Liver (tissue), 10 donors: ENCODE measurements at places on chromosomes 16 and 17. TPM values are rescaled to one million over a fixed set of nuclear protein-coding genes. Genes with fewer than 3 reads are reported as not detected.
A peak's percentile ranks its signal among the peaks of the same experiment; 100 is the strongest.

DNA sequence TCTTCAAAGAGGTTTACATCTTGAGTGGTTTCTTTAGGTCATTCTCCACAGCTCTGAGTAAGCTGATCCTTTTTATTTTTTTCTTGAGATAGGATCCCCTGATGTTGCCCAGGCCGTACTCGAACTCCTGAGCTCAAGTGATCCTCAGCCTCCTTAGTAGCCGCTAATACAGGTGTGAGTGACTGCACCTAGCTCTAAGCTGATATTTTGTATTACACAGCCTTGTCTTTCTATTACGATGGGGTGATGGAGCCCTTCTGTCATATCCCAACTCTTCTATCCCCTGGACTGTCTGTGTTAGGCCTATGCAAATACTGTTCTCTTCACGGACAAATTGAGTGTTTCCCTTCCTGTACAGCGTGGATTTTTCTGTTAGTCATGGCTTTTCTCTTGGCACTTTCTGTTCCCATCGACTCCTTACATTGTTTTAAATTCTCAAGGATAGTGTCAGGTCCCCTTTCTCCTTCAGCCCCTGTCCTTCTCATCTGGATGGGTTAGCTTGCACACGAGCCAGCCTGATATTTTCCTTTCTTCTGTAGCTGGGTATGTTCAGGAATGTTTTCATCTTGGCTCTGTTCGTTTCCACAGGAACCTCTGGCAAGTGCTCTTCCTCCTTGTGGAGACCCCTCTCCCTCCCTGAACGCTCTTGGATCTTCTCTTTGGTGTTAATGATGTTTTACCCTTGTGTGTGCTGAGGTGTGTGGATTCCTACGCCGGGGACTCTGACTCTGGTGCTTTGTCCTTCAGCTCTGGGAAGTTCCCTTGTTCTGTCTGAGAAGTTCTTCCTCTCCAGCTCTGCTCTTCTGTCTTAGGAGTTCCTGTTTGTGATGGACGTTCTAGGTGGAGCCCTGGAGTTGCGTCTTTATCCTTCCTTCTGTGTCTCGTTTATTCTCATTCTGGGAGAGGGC, 2.3 kb downstream of the BANP start:
- DNase-seq = no peak

GRCh38 chr17:34706029-34706428, 126.6 kb downstream of the TMEM132E start:
- DNase-seq = no peak

DNA sequence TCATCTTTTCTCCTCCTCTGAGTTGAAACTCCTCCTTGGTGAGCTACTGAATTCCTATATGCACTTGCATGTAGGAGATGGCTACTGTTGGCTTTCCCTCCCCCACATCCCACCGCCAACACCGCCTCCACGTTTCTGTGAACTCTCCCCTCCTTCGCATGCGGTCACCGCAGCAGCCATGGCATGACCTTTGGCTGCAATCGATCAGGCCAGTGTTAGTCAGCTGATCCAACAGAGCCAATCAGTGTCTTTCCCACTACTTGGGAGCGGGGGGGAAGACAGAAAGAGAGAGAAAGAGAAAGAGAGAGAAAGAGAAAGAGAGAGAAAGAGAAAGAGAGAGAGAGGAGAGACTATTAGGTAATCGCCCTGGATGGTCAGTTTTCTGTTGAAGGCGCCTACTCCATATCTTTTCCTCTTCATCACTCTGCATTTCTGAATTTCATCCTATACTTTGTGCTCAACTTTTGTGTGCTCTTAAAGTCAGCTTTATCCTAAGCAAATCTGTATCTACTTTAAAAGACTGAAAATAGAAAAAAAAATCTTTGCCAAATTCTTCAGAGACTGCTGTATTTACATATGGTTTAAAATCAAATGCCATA, 22.7 kb downstream of the ASGR1 start:
- peak; percentile 63 for DNase-seq

GRCh38 chr16:66682271-66682670, 14.3 kb downstream of the CMTM4 start:
- no peak for DNase-seq

DNA sequence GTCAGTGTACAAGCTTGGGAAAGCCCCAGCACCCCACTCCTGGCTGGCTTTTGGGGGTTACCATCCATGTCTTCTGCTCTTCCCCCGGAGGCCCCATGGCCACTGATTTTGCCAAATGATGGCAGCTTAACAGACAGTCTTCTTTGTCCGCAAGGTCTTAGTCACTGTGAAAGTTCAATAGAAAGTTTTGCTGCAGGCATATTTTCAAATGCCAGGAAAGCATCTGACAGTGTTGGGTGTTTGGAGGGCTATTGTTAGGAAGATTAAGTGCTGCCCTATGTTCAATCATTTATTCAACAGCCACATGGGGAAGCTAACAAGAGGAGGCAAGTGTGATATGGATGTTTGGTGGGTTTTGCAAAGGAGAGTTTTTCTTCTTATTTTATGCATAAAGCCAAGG, 122.4 kb downstream of the TOX3 start:
- no peak for DNase-seq

DNA sequence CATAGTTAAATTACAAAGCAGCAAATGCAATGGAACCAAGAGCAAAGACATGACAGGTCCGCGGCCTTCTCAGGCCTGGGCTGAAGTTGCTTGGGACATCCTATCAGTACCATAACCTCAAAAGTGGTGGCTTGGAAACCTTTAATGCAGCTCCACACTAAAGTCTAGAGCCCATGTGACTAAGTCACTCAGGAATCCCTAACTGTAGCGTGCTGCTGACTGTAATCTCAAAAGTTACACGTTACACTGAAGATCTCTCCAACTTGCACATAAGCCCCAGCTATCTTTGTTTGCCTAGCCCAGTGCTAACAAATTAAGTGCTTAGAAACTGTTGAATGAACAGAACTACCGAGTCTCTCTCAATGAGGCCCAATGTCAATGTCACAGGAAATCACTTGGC, 27.8 kb downstream of the NUP88 start:
- no peak for DNase-seq

DNA sequence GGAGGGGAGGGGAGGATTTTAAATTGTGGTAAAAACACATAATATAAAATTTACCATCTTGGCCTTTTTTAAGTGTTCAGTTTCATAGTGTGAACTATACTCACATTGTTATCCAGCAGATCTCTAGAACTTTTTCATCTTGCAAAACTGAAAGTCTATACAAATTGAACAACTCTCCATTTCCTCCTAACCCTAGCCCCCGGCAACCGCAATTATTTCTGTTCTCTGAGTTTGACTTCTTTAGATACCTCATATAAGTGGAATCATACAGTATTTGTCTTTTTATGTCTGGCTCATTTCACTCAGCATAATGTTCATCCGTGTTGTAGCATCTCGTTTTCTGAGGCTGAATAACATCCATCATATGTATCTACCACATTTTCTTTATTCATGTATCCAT, 30.0 kb upstream of the MRTFB start:
- DNase-seq = no peak

GRCh38 chr17:58245428-58246103, 7.2 kb downstream of the LPO start:
- no peak for DNase-seq

GRCh38 chr17:44911133-44912001, 3.9 kb downstream of the GFAP start:
- DNase-seq = peak; percentile 47

- DNase-seq = no peak
Observed at GRCh38 chr17:81635973-81636504, 873 bp downstream of the NPLOC4 start.

GRCh38 chr17:8542599-8543502, 87.7 kb downstream of the MYH10 start:
- no peak for DNase-seq

DNA sequence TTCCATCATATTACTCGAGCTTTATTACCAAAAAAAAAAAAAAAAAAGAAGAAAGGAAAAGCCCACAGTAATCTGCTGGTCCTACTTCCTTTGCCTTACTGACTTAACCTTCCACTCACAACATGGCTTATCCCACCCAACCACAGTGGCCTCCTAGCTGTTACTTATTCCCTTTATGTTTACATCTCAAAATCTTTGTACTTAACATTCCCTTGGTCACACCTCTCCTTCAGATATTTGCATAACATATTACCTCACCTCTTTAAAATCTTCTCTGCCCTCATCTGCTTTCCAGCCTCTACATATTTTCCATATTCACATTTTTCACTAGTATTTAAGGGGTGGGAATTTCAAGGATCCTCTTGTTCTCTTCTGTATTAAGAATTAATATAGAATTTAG, 327.0 kb upstream of the TBX2 start:
- no peak for DNase-seq

GRCh38 chr16:85088570-85089199, 23.6 kb downstream of the CIBAR2 start:
- no peak for DNase-seq

DNA sequence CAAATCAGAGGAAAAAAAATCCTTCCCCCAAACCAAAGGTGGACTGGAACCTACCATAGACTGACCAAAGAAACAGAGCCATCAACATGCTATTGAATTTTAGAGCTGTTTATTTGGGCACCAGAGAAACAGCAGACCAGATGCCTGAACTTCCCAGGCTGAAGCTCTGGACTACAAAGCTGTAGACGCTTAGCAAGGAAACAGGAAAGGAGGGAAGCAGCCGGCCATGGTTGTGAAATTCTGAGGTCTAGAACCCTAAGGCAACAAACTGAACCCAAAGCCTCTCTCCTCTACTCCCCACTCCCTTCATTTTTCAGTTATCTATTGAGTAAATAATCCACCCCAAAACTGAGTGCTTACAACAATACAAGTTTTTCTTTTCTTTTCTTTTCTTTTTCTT, 45.4 kb upstream of the MEIOC start:
- DNase-seq = no peak

DNA sequence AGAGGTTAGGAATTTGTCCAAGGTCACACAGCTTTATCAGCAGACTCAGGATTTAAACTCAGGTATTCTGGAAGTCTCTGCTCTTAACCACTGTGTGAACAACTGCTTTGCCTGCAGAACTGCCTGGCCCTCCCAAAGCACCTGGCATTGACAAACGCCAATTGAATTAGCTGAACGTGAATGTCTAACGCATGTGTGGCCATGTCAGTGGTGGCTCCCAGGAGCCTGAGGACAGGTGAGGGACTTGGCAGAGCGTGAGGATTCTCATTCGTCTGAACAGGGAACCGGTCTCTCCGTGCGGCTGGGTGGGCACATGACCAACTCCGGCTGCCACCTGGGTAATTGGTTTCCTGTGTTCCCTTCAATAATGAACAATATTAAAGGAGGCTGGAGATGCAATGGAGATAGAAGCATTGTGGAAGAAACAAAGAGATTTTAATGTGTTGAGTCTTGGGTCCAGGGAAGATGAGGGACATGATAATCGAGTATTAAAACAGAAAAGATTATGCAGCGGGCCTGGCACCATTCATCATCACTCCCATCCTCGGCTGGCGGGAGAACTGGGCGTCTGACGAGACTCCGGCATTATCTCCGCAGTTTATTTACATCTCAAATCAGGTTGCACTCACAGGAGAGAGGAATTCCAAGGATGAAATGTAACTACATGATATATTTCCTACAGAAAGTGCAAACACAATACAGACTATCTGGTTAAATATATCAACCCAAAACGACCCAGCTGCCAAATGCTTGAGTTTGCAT, 113.5 kb downstream of the NPIPB5 start:
- no peak for DNase-seq

DNA sequence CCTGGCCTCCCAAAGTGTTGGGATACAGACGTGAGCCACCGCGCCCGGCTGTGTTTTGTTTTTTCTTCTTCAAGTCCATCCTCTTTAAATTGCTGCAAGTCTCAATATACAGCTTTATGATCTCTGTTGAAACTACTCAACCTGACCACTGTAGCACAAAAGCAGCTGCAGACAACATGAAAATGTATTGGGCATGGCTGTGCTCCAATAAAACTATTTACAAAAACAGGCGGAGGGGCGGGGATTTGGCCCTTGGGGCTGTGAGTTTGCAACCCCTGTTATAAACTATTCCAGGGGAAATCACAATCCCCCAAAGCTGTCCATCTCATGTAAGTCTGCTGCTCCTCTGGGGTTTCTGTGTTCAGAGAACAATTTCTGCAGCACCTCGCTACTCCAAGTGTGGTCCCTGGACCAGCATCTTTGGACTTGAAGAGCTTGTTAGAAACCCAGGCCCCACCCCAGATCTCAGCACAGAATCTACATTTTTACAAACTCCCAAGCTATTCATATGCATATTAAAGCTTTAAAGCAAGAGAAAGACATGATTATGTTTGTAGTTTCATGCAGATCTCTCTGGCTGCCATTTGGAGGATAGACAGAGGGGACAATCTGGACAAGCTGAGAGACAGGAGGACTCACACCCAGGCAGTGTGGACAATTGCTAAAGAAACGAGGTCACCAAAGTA, 33.6 kb downstream of the TEKT5 start:
- no peak for DNase-seq

- DNase-seq = no peak
Observed at GRCh38 chr17:56326001-56326359, 172.7 kb downstream of the ANKFN1 start.

DNA sequence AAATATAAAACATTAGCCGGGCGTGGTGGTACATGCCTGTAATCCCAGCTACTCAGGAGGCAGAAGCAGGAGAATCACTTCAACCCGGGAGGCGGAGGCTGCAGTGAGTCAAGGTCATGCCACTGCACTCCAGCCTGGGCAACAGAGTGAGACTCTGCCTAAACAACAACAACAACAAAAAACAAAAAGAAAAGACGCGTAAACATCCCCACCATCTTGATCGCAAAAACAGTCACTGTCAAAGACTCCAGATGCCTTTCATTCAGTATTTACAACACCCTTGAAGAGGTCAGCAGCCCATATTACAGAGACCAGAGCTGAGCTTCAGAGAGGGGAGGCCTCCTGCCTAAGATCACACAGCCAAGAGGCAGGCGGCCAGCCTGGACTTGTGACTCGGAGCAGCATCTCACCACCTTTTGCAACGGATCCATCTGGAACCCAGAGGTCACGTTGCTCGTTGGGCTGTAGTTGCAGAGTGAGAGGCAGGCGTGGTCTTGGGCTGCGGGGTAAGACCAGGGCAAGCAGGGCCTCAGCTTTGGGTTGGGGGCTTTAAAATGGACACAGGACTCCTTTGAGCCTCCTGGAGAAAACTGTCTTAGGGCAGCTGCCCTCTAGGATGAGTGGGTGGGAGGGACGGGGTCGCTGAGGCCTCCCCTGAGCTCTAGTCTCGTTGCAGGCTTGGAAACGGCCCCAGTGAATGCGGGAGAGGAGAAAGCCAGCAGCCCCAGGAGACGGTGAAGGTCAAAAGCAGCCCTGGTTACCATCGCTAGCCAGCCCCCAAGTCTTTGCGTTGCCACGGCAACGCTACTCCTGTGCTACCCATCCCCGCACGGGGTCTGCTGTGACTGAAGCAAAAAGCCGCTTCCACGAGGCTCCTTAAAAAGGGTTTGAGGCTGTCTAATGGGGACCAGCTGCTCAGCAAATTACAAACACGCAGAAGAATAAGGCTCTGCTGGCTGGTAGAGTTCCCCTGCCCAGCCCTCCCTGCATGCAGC, 26.1 kb downstream of the LGALS3BP start:
- no peak for DNase-seq

GRCh38 chr17:43840814-43841213, 6.2 kb upstream of the CD300LG start:
- no peak for DNase-seq

Gene SEZ6L2
- 0.35 TPM for polyA plus RNA-seq

Gene MRPL38
- 63.9 TPM for polyA plus RNA-seq

Gene CACNG5
- not detected for polyA plus RNA-seq

Gene FAM83G
- polyA plus RNA-seq = 5.3 TPM

Gene FAM20A
- 54.4 TPM for polyA plus RNA-seq

Gene CEP112
- 1.1 TPM for polyA plus RNA-seq

Gene MAP2K4
- polyA plus RNA-seq = 9.2 TPM

Gene ESRP2
- polyA plus RNA-seq = 49.8 TPM

Gene IGSF6
- polyA plus RNA-seq = 5.7 TPM
